ENCODE measurements at places on chromosomes 13 and 19.

DNA sequence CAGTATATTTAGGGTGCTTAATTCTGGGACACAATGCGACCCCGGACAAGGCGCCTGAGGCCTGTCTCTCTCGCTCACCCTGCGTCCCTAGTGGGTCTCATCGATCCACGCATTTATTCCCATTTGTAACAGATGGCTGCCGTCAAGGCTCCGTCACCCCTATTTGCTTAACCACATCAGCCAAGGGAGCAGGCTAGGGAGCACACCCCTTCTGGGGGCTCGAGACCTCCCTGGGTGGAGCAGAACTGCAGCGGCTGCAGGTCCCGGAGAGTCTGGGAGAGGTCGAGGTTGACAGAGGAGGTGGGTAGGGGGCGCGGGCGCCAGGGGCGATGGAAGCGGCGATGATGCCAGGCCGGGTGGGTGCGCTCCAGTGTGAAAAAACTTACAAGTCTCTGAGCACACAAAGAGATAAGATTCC lies 507 bp downstream of the ALG5 start:
- DNase-seq, result peak; percentile 54

DNA sequence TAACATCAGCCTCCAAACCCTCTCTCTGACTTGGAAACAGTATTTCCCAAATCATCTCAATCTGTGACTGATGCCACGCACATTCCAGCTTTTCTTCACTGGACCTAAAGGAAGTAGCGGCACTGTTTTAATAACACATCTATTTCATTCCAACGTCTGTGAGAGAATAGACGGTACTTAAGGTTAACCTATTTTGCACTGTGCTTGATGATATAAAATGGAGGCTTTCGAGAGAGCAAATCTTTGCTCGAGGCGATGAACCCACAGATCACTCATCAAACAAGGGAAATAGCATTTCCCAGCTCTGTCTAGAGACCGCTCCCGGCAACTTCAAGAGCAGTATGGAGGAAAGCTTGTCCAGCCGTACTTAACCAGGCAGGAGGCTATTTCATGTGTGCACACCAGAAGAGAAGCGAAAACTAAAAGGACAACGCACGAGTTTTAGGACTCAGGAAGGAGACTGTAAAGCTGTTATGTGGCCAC lies 2.9 kb downstream of the UBL3 start:
- no peak for DNase-seq

DNA sequence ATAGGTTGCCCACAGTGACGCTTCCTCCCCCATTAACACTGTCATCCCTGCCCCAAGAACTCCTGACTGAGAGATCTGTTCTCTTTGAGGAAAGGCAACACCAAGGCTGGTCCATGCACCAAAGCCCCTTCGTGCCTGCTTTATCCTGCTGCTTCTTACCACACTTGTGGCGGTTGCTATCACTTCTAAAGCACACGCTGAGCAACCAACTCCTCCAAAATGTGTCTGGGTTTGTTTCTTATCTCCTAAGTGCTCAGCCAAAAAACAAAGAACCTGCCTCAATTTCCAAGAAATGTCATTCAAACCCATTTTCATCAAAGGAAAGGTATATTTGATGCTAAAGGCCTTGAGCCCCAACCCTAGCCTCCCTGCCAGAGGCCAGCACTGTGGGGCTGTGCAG lies 14.6 kb downstream of the ATP7B start:
- DNase-seq, result no peak

GRCh38 chr13:25217023-25217885 lies 45.2 kb upstream of the AMER2 start:
- DNase-seq, result no peak

GRCh38 chr19:43430142-43430710 lies 15.5 kb downstream of the TEX101 start:
- DNase-seq, result no peak

DNA sequence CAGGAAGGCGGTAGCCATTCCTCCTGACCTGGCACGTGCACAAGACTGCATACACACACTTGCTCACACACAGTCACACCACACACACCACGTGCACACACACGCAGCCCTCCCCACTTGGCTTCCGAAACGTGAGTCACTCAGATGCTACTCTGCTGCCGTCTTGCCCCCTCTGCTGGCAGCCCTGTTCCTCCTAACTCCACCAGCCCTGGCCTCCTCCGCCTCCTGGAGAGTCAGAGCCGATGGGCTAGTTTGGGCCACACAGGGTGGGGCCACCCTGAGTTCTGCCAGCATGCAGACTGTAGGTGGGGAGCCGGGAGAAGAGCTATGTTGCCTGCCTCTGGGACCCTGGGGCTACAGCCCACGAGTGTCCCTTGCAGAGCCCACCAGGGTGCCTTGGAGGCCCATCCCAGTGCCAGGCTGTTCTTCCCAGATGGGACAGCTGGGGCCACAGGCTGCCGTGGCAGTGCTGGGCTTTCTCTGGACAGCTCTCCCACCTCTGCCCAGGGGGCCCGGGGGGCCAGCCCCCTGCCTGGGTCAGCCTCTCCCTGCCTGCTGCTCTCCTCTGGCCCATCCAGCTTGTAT lies 12.1 kb downstream of the PIN1 start:
- peak; percentile 78 for DNase-seq

DNA sequence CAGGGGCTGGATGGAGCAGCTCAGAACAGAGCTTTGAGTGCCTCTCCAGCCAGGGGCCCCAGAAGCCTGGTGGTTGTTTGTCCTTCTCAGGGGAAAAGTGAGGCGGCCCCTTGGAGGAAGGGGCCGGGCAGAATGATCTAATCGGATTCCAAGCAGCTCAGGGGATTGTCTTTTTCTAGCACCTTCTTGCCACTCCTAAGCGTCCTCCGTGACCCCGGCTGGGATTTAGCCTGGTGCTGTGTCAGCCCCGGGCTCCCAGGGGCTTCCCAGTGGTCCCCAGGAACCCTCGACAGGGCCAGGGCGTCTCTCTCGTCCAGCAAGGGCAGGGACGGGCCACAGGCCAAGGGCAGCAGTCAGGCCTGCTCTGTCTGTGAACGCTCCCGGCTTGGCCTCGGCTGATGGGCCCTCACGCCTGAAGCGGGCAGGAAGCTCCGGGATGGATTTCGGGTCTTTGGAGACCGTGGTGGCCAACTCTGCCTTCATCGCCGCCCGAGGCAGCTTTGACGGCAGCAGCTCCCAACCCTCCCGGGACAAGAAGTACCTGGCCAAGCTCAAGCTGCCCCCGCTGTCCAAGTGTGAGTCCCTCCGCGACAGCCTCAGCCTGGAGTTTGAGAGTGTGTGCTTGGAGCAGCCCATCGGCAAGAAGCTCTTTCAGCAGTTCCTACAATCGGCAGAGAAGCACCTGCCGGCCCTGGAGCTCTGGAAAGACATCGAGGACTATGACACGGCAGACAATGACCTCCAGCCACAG lies at the start of gene GRK1:
Gene GRK1, plus strand, starts transcription at position 269 of the 751 bp plus-strand sequence. Its CDS starts 168 bp downstream, at position 437.
- peak; percentile 26 for DNase-seq

GRCh38 chr13:52012512-52012836 lies 276 bp downstream of the ALG11 start:
- DNase-seq, result no peak

DNA sequence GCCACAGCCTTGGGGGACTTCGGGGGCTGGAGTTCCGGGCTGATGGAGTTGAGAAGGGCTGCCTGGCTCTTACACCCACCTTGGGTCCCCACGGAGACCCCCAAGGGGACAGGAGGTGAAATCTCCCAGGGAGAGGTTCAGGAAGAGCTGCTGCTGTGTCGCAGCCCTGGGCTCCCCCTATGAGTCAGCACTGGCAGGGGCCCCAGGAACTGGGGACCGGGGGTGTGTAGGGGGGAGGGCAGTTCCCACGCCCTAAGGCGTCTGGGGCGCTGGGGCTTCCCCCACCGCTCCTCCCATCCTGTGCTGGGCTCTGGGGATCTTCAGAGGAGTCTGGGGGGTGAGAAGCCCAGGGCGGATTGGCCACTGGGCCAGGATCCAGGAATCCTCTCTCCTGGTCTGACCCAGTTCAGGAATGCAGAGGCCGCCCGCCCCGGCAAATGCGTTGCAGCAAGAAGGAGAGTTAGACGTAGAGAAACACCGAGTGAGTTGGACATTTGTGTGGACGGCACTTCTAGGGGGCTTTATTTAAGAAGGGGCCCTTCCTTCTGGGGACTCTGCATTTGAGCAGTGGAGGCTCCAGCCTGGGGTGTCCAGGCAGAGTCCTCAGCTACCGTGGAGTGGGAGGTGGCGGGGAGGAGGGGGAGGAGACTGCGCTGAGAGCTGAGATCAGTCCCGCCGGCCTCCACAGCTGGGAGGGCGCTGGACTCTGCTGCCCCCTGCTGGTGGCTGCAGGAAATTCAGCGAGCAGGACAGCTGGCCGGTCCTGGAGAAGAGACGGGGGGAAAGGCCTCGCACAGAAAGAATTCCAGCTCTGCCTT lies 15.0 kb upstream of the NANOS3 start:
- peak; percentile 95 for DNase-seq

Measured in glutamatergic neuron (in vitro differentiated cells).